ENCODE measurements at places on chromosomes 11 and 22.

GRCh38 chr11:20127671-20128527 is 32.4 kb downstream of the DBX1 start:
- peak; percentile 73 for DNase-seq

GRCh38 chr11:12223771-12224536 is 113.6 kb downstream of the MICAL2 start:
- DNase-seq = no peak

GRCh38 chr11:35158701-35159510 is 19.9 kb downstream of the CD44 start:
- DNase-seq = peak; percentile 60

GRCh38 chr11:121552154-121552553 is 99.4 kb upstream of the SORL1-AS1 start:
- DNase-seq = no peak

- DNase-seq = no peak
Measured at GRCh38 chr11:122128146-122128545, 12.1 kb upstream of the BLID start.

GRCh38 chr11:12279672-12280108 is 97.7 kb upstream of the PARVA start:
- DNase-seq = no peak

DNA sequence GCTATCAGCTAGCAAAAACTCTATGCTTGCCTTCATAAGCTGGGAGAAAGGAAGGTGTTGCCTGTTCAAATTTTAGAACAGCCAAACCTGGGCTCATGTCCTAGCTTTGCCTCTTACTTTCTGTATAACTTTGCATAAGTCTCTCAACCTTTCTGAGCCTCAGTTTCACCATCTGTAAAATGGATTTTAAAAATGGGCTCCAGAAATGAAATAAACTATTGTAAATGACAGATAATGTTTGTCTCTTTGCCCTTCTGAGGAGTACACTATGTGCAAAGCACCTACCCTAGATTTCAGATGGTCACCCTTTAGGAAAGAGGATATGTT is 68.7 kb downstream of the FAM168A start:
- no peak for DNase-seq

GRCh38 chr22:31295831-31296657 is 3.8 kb upstream of the PIK3IP1 start:
- peak; percentile 53 for DNase-seq

DNA sequence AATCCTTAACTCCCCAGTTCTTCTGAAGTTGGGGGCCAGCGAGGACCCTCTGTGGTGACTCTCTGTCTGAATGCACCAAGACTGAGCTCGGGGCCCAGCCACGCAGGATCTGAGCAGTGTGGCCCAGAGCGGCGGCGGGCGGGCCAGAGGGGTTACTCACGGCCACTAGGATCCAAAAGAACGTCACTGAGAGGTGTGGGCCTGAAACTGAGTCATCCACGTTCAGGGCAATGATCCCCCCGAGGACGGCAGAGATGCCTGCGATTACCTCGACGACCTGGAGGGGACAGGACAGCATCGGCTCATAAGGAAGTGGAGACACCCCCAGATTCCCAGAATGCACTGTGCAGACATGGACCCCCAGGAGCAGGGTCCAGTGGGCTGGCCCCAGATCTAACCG is 11.2 kb downstream of the MLC1 start:
- no peak for DNase-seq

- no peak for DNase-seq
Measured at GRCh38 chr22:44245867-44246266, 65.1 kb downstream of the PARVG start.

- no peak for DNase-seq
Measured at GRCh38 chr11:8201644-8202365, 33.0 kb upstream of the RIC3 start.

- DNase-seq = no peak
Measured at GRCh38 chr11:109983358-109983757, 109.8 kb upstream of the ZC3H12C start.

DNA sequence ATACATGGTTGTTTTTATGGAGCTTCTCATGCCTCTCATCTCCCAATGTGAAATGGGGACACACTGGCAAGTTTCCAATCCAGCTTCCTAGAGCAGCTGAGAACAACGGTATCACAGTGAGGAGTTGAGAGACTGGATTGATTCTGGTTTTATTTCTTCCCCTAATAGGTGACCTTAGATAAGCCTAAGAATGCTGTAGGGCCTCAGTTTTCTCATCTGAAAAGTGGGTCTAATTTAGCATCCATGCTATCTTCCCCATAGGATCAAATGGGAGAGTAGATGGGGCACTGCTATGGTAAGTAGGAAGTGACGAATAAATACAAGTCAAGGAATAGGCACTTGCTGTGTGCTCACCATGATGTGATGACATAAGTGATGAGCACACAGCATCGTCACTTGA is 61.1 kb upstream of the PHOX2A start:
- no peak for DNase-seq

- DNase-seq = peak; percentile 31
Measured at GRCh38 chr11:46429717-46430116, 38.1 kb upstream of the CHRM4 start.

DNA sequence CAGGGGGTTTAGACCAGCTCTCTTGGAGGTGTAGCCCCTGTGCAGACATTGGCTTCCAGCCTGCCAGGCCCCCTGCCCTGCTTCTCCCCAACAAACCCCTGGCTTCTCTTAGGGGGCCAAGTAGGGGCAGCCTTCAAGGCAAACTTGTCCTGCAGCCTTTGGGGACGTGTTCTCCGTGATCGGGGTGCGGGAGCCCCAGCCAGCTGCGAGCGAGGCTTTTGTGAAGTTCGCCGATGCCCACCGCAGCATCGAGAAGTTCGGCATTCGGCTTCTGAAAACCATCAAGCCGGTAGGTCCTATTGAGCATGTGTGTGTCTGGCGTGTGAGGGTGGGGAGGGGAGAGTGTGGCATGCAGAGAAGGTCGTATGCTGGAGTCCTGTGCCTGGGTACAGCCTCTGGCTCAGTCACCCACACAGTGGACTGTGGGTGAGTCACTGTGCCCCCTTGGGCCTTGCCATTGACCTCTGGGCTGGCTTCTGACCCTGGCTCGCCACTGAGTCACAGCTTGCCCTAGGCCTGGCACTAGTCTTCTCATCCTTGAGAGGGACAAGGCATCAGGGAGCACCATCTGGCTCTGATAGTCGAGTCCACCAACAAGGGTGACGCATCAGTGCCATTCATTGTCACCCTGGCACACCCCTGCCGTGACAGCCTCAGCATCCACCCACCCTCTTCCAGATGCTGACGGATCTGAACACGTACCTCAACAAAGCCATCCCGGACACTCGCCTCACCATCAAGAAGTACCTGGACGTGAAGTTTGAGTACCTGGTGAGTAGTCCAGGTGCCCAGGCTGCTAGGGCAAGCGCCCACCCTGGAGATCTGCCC is 11.4 kb downstream of the SLC16A8 start:
- DNase-seq = no peak

DNA sequence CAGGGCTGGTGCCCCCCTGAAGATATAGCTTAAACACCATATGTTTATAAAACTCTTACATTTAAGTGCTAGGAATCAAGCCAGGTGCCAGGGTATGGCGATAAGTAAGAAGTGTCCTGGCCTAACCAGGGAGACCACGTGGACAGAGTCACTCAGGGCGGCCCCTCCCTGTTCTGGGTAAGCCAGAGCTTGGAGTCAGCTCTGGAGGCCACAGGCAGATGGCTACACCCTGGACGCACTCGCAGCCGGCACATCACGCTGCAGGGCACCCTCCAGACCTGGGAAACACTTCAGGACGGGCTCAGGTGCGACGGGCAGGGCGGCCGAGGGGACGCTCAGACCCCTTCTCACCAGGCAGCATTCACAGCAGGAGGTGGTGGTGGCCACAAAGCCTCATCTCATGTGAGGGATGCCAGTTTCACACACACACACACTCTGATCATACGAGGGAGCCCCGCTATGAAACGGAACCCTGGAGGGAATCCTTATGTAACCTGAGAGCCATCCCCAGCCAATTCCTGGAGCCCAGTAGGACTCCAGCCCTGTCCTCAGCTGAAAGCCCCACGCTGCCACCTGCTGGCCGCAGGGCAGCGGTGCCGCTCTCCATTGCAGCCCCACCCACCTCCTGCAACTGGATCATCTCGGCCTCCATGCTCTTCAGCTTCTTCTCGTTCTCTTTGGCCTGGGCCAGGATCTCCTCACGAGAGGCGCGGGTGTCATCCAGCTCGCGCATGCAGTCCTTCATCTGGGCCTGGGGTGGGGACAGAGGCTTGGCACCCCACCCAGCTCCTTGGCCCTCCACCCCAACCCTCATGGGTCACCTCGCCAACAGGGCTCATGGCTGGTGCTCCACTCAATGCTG is 33.4 kb downstream of the APOL1 start:
- DNase-seq = peak; percentile 75

DNA sequence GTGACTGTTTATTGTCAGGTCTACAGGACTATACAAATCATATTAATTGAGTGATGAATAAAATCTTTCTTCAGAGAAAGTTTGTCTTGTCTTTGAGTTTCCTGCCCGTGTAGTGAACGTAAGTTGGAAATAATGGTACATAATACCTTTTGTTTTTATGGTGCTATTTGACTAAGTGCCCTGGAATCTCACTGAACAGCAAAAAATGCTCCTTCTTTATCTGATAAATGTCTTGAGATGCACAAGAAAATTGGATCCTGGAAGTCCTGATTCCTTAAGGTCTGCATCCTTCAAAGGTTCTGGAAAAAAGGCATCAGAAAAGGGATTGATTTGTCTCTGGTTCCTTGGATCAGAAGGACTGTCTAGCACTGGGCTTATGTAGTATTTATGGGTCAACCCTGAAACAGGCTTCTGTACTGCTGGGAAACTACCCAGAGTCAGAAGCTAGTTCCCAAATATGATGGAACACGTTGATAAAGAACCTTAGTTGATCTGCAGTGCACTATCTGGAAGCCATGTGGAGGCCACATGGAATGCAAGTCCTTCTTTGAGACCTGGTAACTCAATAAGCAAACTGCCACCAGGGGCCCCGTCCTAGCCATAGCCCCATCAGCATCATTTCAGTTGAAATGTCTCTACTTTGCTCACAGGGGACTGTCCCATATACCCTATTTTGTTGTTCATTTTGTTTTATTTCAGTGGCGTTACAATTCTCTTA is 100.6 kb upstream of the CD44 start:
- peak; percentile 37 for DNase-seq

- peak; percentile 21 for DNase-seq
Measured at GRCh38 chr11:67302571-67303131, 679 bp upstream of the SSH3 start.

DNA sequence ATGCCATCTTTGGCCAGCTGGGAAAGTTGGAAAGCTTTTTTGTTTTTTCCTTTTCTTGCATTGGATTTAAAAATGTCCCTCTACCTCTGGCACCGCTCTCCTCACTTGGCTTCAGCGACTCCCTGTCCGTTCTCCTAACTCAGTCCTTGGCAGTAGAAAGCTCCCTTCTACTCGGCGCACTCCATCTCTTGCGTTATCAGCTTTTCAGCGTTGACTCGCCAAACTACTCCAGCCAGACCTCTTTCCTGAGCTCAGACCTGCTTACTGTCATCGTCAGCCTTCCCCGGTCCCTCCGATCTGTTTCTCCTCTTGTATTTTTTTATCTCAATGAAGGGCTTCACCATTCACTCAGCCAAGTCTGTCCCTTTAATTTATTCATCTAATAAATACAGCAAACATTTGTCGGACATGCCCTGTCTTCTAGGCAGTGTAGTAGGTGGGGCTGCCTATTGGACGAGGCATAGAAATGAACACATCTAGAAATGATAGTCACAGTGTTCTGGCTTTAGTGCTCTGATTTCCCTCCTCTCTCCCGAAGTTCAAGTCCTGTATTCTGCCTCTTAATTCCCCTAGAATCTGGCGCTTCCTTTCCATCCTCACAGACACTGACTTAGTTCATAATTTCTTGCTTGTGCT is 839 bp downstream of the CEP164 start:
- DNase-seq = peak; percentile 62

- peak; percentile 44 for DNase-seq
Measured at GRCh38 chr11:64849598-64850356, 5.3 kb upstream of the CDC42BPG start.

- DNase-seq = peak; percentile 68
Measured at GRCh38 chr11:27485930-27486773, 13.6 kb upstream of the LGR4 start.

Measured in EH (cell line).